Gastroesophageal sphincter (tissue), 4 donors: ENCODE measurements at places on chromosomes 16 and 17. TPM values are rescaled to one million over a fixed set of nuclear protein-coding genes. Genes with fewer than 3 reads are reported as not detected.

DNA sequence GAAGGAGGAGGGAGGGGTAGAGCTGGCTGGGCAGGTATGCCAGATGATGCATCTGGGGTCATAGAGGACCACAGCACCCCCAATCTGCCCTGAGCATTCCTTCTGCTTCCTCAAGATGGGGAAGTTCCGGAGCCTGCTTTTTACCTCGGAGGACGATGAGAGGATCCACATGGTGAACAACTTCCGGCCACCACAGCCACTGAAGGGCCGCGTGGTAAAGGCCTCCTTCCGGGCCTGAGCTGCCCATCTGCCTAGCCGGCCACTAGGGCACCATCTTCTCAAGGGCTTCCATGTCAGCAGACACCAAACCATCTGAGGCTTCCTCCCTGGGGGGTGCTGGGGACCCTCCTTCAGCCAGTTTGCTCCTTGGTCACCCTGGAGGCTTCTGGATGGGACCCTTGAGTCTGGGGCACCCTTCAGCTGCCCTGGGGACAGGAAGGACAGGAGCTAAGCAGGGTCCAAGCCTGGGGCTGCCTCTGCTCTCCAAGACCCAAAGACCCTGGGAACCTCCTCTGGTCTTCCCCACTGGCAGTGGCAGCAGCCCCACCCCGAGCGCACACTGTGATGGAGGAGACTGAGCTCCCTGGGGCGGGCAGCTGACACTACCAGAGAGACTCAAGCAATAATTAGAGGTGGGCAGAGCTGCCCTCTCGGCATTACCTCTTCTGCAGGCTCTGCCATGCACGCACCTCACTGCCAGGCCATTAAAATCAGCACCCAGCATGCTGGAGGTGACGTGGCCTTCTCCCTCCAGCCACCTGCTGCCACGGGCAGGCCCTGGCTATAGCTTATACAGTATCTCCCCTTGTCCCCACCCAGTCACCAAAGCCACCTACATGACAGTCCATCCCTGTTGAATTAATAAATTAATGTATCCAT, 9.3 kb downstream of the CA7 start:
- no peak overlapping the region for H3K27ac ChIP-seq
- no peaks in the 10 kb centered on the region for H3K4me1 ChIP-seq
- ATAC-seq = no peak
- no peaks in the 10 kb centered on the region for H3K36me3 ChIP-seq
- no peak overlapping the region for H3K4me3 ChIP-seq

- H3K4me3 ChIP-seq = no peak overlapping the region
- no peaks in the 10 kb centered on the region for H3K27me3 ChIP-seq
- peaks cover 40% of the 10 kb centered on the region for H3K36me3 ChIP-seq
- peaks cover 8% of the 10 kb centered on the region for H3K4me1 ChIP-seq
Observed at GRCh38 chr17:66695098-66695497, 139.8 kb upstream of the CACNG5 start.

DNA sequence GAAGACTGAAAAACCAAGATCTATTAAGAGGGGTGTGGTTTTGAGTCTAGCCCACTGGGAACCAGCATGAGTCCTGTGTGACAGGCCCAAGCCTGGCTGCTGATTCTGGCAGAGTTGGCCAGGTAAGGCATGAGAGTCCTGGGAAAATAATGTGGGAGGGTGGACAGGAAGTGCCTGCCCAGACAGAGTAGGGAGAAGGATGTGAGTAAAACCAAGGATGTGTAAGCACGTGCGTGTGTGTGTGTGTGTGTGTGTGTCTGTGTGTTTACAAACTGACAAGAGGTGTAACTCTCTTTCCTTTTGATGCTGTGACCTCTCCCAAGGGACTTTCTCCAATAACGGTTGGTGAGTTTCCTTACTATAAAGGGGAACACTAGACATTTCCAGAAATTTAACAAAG, 15.6 kb upstream of the TEX2 start:
- no peak overlapping the region for H3K27ac ChIP-seq
- H3K4me1 ChIP-seq = no peaks in the 10 kb centered on the region
- no peaks in the 10 kb centered on the region for H3K27me3 ChIP-seq
- no peak overlapping the region for H3K4me3 ChIP-seq
- H3K36me3 ChIP-seq = no peaks in the 10 kb centered on the region

DNA sequence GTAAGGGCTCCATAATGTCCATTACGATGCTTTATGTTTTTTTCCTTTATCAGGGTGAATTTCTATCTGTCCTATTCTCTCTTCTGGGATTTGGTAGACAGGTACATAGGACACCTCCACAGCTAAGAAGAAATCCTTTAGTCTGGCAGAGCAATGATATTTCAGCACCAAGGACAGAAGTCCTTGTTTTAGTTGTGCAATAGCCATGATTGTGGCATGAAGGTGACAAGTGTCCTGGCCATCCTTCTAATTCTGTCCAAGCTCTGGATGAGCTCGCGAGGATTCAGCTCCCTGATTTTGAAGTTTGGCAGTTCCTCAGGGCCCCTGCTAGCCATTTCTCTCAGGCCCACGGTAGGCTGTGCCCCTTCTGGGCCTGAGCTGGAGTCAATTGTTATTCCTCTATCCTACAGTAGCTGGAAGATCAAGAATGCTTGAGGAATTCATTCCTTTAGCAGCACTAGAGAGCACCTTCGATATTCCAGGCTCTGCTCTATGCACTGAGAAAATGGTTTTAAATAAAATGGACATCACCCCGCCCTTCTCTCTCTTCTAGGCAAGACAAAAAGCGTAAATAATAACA, 320.8 kb downstream of the XYLT1 start:
- no peak for ATAC-seq
- H3K4me3 ChIP-seq = no peak overlapping the region
- H3K27me3 ChIP-seq = no peaks in the 10 kb centered on the region
- H3K27ac ChIP-seq = no peak overlapping the region

DNA sequence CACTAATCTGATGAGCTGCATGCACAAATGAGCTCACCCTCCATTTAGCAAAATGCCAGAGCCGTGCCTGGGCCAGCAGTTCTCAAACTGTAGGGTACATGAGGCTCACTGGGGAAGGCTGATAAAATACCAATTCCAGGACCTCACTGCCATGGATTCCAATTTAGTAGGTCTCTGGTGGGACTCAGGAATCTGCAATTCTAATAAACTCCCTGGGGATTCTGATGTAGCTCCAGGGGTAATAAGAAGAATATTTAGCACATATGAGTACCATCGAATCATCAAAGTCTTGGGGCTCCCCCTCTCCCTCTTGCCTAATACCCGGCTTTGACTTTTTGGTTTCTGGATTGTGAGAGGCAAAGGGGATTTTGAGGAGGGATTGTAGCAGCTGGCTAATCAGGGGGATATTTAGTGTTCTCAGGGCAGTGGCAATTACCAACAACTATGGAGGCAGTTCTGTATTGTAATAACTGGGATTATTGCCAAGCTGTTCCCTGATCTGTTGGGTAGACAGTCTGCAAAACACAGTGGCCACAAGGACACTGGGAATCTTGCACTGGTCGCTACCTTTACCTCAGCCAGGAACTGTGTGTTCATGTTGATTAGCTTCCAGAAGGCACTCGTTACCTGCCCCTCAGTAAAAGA, 140.4 kb downstream of the SHISA9 start:
- H3K4me3 ChIP-seq = no peak overlapping the region
- no peaks in the 10 kb centered on the region for H3K4me1 ChIP-seq
- no peak for ATAC-seq
- H3K36me3 ChIP-seq = no peaks in the 10 kb centered on the region
- no peak overlapping the region for H3K27ac ChIP-seq
- H3K27me3 ChIP-seq = peaks cover 9% of the 10 kb centered on the region

DNA sequence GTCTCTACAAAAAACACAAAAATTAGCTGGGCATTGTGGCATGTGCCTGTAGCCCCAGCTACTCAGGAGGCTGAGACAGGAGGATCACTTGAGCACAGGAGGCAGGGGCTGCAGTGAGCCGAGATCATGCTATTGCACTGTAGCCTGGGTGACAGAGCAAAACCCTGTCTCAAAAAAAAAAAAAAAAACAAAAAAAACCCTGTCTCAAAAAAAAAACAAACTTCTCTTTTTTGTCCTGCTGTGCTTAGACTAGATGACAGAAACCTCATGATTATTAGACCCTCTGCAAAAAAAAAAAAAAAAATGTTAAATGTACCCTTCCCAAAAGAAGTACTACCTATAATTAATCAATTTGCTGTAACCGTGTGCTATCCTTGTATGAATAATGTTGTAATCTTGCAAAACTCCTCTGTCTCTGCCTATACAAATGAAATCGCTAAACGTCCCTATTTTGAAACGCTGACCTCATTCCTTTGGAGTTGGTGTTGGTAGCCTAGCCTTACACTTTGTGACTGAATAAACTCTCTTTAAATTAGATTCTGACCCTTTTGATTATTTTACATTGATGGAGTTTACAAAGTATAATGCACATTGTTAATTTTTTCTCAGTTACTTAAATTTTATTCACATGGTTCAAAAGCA, 13.6 kb upstream of the DHRS7B start:
- no peaks in the 10 kb centered on the region for H3K4me1 ChIP-seq
- H3K27ac ChIP-seq = no peak overlapping the region
- H3K27me3 ChIP-seq = no peaks in the 10 kb centered on the region
- no peak for ATAC-seq
- no peaks in the 10 kb centered on the region for H3K36me3 ChIP-seq

DNA sequence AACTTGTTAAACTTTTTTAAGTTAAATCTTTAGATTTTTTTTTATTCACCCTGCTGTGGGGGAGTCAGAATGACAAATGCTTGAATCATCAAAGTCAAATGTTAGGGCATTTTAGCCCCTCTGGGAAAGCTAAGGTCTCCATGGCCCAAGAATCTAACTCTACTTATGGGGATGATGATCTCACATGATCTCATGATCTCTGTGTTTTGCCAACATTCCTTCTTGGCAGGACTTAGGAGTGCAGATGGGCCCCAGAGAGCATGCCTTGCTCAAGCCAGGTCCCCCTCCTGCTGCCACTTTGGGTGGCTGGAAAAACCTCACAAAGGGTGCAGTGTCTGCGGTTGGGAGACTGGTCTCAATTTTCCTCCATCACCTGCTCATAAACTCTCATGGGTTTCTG, 108.6 kb downstream of the PRKCB start:
- H3K4me1 ChIP-seq = no peaks in the 10 kb centered on the region
- ATAC-seq = no peak
- H3K4me3 ChIP-seq = no peak overlapping the region
- H3K36me3 ChIP-seq = no peaks in the 10 kb centered on the region
- no peak overlapping the region for H3K27ac ChIP-seq

MYH13 gene
- total RNA-seq = not detected

ADAD2 gene
- 0.27 TPM for total RNA-seq

TMEM238L gene
- total RNA-seq = not detected

TNFRSF17 gene
- 0.45 TPM for total RNA-seq

SPNS2 gene
- 16.2 TPM for total RNA-seq
